Mucosa of gallbladder (tissue), 1 donor: ENCODE measurements at places on chromosomes 2 and 18. TPM values are rescaled to one million over a fixed set of nuclear protein-coding genes. Genes with fewer than 3 reads are reported as not detected.

BCL11A gene
- total RNA-seq = 21.3 TPM

DLGAP1 gene
- 105 TPM for total RNA-seq

CNOT9 gene
- 27.6 TPM for total RNA-seq

PKDCC gene
- total RNA-seq = 128 TPM

CCL20 gene
- 1.0 TPM for total RNA-seq

DNER gene
- 0.43 TPM for total RNA-seq

ZNF396 gene
- total RNA-seq = 3.3 TPM

SLC4A5 gene
- 4.7 TPM for total RNA-seq

CLEC4F gene
- total RNA-seq = 0.17 TPM

CHCHD5 gene
- total RNA-seq = 40.3 TPM

PCARE gene
- not detected for total RNA-seq

CRYBA2 gene
- not detected for total RNA-seq

DNAJC5G gene
- total RNA-seq = not detected
